ENCODE measurements at places on chromosomes 5 and 9. TPM values are rescaled to one million over a fixed set of nuclear protein-coding genes. Genes with fewer than 3 reads are reported as not detected.
A peak's percentile ranks its signal among the peaks of the same experiment; 100 is the strongest.

- DNase-seq, result no peak
- H3K27me3 ChIP-seq, result peaks cover 3% of the 10 kb centered on the region
- H3K4me3 ChIP-seq, result no peak overlapping the region
- H3K27ac ChIP-seq, result no peak overlapping the region
- no peaks in the 10 kb centered on the region for H3K36me3 ChIP-seq
- no peaks in the 10 kb centered on the region for H3K4me1 ChIP-seq
These were observed 51.0 kb upstream of the PHF24 start for GRCh38 chr9:34907044-34907443.

DNA sequence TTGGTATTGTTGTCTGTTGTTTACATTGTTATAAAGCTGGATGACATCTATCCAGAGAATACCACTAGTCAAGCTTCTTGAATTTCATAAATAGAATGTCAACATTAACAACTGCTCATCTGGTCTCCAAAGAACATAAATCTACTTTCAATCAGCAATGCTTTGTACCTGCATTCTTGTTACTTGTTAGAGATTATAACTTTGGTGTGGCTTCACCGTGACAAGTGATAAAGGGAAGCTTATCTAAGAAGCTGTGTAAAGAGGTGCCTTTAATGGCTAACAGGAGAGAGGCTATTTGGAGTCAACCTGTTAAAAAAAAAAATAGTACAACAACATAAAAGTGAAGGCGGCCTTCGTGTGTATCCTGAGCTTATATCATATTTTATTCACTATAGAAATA is 41.8 kb downstream of the MUSK start:
- DNase-seq, result no peak
- no peaks in the 10 kb centered on the region for H3K4me1 ChIP-seq

- H3K27me3 ChIP-seq, result peaks cover 10% of the 10 kb centered on the region
- H3K27ac ChIP-seq, result peak overlapping the region; percentile 96
- DNase-seq, result no peak
- H3K4me1 ChIP-seq, result peaks cover 64% of the 10 kb centered on the region
- H3K4me3 ChIP-seq, result peak overlapping the region; percentile 61
These were observed 91.7 kb downstream of the HRH2 start for GRCh38 chr5:175749591-175749990.

GRCh38 chr5:150751096-150751891 is 7.5 kb downstream of the DCTN4 start:
- H3K27ac ChIP-seq, result no peak overlapping the region
- no peaks in the 10 kb centered on the region for H3K36me3 ChIP-seq
- no peaks in the 10 kb centered on the region for H3K27me3 ChIP-seq
- H3K4me1 ChIP-seq, result no peaks in the 10 kb centered on the region

DNA sequence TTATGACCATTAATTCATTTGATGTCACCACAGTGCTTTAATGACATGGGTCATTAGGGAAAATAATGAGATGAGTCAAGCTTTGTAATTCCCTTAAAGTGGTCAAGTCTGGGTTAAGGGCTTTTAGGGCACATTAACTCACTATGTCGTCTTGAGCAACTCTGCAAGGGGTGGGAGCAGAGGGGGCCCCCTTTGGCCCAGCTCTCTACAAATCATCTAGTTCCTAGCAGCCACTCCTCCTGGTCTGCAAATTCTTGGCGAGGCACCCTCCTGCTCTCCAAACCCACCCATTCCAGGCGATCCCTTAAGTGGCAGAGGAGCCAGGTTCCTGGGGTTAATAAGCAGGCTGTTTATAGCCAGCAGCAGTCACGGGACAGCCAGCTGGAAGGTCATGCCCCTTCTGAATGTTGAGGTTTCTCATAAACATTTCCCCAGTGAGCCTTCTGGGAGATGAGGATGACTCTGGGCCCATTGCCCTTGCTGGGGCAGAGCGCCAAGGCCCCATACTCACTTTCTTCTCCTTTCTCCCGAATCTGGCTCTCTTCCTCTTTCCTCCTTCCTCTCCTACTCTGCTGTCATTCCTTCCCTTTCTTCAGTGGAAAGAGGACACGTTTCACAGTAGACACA is 14.3 kb upstream of the GPX3 start:
- H3K4me3 ChIP-seq, result no peak overlapping the region
- no peak for DNase-seq
- H3K36me3 ChIP-seq, result no peaks in the 10 kb centered on the region
- H3K27me3 ChIP-seq, result no peaks in the 10 kb centered on the region

DNA sequence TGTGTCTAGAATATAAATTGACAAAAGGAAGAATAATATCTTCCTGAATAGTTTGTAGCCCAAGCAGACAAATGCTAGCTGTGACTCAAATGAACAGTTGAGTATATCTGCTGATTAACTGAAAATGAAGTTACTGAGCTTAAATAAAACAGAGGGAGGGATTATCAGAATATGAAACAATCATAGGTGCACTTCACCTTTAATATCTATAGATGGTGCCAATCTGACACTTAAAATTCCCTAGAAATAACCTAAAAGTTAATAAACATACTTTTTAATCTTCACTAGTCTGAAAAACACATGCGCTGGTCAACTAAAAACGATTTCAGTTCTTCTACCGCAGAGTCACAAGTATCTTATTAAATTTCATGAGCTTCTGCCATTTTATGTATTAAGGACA is 280.8 kb upstream of the RASA1 start:
- H3K4me3 ChIP-seq, result no peak overlapping the region
- H3K27ac ChIP-seq, result no peak overlapping the region
- peaks cover 2% of the 10 kb centered on the region for H3K27me3 ChIP-seq
- peaks cover 6% of the 10 kb centered on the region for H3K4me1 ChIP-seq
- no peak for DNase-seq
- H3K36me3 ChIP-seq, result no peaks in the 10 kb centered on the region

GRCh38 chr5:126965061-126965475 is 65.3 kb downstream of the MARCHF3 start:
- no peak overlapping the region for H3K27ac ChIP-seq
- H3K4me3 ChIP-seq, result no peak overlapping the region
- no peaks in the 10 kb centered on the region for H3K36me3 ChIP-seq
- DNase-seq, result no peak
- no peaks in the 10 kb centered on the region for H3K27me3 ChIP-seq
- H3K4me1 ChIP-seq, result no peaks in the 10 kb centered on the region

TRIM36 gene
- total RNA-seq, result 99.4 TPM

DNA sequence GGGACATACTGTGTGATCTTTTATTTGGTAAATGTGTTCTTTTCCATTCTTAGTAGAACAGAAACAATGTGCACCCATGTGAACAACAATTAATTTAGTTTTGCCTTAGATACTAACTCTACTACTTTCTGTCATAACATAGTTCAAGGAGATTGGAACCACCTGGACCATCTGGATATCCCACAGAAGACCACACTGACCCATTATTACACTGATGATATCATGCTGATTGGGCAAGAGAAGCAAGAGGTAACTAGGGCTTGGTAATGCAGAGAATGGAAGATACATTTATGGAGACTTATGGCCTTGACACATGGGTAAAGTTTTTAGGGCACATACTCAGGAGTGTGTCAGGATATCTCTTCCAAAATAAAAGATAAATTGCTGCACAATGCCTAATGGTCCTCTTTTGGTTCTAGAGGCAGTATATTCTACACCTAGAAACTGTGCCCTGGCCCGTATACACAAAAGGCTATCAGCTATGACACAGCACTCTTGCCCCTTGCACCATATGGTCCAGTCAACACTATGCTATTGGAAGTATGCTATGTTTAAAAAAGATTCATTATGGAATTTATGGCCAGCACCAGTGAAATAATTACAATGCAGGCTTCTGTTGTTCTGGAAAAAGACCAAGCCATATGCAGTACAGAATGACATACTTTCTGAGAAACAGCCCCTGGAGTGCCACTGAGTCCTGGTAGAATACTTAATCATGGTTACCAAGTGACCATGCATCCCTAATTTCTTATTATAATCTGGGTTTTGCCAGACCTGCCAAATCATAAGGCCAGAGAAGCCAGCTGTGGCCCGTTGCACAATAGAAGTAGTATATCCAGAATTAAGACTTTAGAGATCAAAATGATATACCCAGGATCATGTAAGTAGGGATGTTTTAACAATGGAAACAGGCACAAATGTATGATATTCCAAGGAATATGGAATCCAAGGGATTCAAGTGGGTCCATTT is 41.6 kb upstream of the MROH2B start:
- no peak overlapping the region for H3K27ac ChIP-seq
- no peaks in the 10 kb centered on the region for H3K27me3 ChIP-seq
- H3K4me3 ChIP-seq, result no peak overlapping the region

GRCh38 chr9:136117291-136117915 is 1.3 kb downstream of the TMEM250 start:
- H3K27ac ChIP-seq, result peak overlapping the region; percentile 75
- no peaks in the 10 kb centered on the region for H3K36me3 ChIP-seq
- H3K4me1 ChIP-seq, result no peaks in the 10 kb centered on the region
- peaks cover under 1% of the 10 kb centered on the region for H3K27me3 ChIP-seq
- peak overlapping the region; percentile 79 for H3K4me3 ChIP-seq
- DNase-seq, result no peak

DNA sequence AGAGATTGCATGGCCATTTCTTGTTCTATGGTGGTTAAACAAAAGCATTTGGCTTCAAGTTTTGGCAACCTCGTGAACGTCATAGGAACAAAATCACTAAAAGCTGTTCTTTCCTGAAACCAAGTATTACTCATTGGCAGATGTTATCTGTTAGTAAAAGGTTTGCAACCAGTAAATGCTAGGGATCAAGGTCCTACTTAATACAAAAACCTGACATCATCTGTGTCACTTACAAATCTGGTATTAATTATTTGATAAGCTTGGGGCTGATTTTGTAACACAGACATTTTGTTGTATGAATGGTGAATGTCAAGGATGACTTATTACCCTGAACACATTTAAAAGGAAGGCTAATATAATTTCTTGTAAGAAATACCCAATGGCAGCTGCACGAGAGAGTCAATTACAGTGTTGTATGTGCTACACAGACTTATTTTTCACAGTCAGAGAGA is 486.4 kb upstream of the ZNF608 start:
- H3K4me1 ChIP-seq, result peaks cover 29% of the 10 kb centered on the region
- no peak overlapping the region for H3K4me3 ChIP-seq
- peak overlapping the region; percentile 9 for H3K27ac ChIP-seq
- no peaks in the 10 kb centered on the region for H3K36me3 ChIP-seq
- no peaks in the 10 kb centered on the region for H3K27me3 ChIP-seq
- DNase-seq, result no peak

SPATA31D1 gene
- not detected for total RNA-seq

DNA sequence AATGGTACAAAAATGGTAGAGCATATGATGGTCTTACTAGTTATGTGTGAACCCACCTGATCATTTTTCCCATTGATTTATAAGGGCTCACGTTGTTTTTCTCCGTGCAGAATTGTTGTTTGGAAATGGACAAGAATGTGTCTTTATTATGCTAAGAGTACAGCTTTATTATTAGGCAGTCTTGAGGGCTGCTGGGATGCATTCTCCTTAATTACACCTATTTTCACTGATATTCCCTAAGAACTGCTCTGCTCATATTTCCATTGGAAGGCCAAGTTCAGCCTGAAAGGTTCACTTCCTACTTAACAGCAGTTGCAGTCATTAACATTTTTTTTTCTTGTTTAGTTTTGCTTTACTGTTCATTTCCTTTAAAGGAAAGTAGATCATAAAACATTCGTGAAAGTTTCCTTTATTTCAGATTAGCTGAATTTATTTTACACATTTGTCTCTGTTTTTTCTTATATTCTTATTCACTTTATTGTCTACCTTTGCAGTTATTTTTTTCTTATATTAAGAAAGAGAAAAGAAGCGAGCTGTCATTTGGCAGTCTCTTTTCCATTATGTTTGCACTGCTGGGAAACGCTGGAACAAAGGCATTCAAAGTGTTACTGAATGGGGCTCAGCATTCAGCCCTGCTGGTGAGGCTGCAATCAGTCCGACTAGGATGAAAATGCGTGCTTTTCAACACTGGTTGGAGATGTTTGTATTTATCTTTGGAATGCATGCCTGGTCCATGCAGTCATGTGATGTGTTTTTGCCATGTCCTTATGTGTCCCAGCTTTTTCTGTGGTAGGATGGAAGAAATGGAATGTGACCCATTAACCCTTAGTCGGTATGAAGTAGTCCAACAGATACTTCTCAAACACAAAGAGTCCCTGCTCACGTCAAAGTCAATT is 602.7 kb upstream of the ZNF608 start:
- no peaks in the 10 kb centered on the region for H3K27me3 ChIP-seq
- no peaks in the 10 kb centered on the region for H3K36me3 ChIP-seq
- no peak for DNase-seq
- peak overlapping the region; percentile 27 for H3K4me3 ChIP-seq

ZNG1C gene
- total RNA-seq, result 16.0 TPM

- peaks cover 3% of the 10 kb centered on the region for H3K27me3 ChIP-seq
- DNase-seq, result no peak
- no peaks in the 10 kb centered on the region for H3K4me1 ChIP-seq
- H3K27ac ChIP-seq, result no peak overlapping the region
These were observed 62.2 kb downstream of the CFAP77 start for GRCh38 chr9:132472199-132472598.

DNA sequence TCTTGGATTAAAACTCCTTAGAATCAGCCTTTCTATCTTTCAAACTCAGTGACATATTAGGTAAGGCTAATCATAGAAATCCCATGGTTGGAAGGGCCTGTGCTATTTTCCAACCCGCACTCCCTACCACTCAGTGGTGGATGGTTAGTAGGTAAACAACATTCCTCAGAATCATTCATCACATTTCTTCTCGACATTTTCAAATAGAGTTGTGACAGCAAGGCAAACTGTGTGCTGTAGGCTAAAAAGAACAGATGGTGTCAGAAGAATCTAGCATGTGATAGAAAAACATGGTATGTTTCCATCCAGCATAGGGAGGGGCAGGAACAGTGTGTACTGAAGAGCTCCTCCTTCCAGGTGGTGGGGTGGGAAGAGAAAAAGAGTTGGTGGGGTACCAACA is 227.3 kb upstream of the NMUR2 start:
- no peaks in the 10 kb centered on the region for H3K36me3 ChIP-seq
- H3K4me1 ChIP-seq, result peaks cover 20% of the 10 kb centered on the region
- no peak overlapping the region for H3K27ac ChIP-seq
- H3K27me3 ChIP-seq, result no peaks in the 10 kb centered on the region
- no peak overlapping the region for H3K4me3 ChIP-seq

DNA sequence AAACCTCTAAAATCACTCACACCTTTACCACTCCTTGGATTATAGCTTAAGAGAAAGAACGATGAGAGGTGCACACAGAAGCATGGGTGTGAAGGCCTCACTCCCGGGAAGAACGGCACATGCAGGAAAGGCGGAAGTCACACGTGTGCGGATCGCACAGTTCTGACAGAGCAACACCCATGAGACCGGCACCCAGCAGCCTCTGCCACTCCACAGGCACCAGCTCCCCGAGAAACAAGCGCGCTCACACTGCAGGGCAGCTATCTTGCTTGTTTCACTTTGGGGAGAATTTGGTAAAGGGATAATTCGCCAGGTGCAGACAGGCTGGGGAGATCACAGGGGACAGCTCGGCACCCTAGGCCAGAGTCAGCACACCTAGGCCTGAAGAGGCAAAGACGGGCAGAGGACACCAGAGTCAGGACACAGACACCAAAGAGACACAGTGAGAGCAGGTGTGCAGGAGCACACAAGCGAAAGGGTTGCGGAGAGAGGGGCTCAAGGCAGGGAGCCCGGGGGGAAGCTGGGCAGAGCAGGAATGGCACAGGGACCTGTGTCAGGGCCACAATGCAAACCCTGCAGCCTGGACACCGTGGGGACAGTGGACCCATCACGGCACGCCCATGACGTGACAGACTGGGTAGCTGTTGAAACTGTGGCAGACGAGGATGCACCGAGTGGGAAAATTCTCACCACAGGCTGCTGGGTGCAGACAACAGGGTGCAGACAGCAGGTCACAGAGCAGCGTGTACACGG is 81.7 kb downstream of the CAMSAP1 start:
- H3K27me3 ChIP-seq, result peaks cover 7% of the 10 kb centered on the region
- no peak for DNase-seq
- H3K4me3 ChIP-seq, result no peak overlapping the region
- peaks cover 12% of the 10 kb centered on the region for H3K36me3 ChIP-seq
- H3K4me1 ChIP-seq, result peaks cover 24% of the 10 kb centered on the region
